ENCODE measurements at places on chromosomes 7 and 10.

GRCh38 chr10:73774637-73775036, 7.2 kb upstream of the CHCHD1 start:
- no peak for DNase-seq

GRCh38 chr10:43138757-43139241, 554 bp downstream of the CSGALNACT2 start:
- DNase-seq = no peak

DNA sequence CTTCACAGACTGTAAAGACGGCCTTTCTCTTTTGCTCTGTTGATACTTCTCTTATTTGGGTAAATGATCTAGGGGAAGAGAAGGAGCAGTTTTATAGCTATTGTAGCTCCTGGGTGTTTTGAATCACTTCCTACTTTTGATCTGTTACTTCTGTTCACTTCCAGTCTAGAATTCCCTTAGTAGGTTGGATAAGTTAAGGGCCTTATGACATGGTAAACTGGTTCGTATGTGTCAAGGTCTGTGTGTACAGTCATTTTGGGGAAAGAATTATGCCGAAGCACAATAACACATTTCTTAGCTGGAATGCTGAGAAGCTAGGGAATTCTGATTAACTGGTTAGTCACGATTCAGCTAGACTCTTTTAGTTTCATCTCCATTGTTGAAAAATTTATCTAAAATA, 8.1 kb downstream of the DENND10 start:
- no peak for DNase-seq

DNA sequence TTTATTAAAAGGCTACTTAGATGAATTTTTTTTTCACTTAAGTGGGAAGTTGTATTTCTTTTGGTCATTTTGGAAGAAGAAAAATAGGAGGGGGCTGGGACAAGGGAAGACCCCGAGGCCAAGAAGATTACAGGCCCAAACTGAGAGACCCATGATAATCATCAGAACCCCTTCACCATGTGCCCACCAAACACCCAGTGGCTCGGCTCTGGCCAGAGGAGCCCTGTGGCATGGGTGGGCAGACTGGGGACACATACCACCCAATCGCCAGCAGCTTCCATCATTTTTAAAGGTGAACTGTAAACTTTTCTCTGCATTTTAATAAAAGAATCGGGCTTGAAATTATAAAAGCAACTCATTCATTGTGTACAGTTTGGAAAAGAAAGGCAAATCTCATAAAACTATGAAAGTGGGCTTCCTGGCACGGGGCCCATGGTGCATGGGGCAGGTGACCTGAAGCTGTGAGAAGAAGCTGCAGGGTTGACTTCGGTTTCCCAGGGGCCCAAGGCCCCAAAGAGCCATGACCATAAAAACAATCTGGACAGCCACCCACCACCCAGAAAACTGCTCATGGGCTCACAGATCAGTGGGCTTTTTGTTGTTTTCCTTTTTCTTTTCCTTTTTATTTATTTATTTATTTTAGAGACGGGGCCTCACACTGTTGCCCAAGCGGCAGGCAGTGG, 29.4 kb upstream of the RET start:
- no peak for DNase-seq

DNA sequence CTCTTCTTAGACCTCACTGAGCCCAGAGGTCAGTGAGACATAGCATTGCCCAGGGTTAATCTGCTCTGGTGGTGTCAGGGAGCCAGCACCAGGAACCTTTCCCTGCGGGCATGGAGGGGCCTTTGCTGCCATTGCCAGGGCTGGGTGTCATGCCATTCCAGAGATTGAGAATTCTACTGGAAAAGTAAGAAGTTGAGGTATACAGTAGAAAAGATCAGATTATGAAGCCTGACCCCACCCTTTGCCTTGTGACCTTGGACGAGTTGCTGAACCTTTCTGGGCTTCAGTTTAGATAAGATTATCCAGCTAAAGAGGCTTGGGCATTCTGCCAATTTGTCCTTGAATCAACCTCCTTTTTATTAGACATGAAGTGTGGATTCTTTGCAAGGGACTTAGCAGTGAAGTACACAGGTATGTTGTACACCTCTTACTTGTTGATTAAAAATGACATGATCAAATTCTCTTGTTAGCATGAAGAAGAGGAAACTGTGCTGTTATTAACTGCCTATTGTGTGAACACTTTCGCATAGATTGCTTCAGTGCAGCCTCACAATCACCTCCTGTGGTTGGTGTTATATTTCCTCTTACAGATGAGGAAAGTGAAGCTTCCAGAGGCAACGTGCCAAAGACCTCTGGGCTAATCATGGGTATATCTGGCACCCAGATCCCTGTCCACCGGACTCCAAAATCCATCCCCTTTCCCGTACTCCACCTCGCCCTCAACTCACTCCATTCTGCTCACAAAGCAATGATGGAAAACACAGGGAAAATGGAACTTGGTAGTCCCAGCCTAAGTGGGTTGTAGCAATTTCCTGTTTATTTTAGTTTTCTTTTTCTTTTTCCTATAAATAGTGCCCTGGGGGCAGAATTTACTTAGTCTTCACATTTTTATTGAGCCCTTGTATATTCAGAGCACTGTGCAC, 151.3 kb downstream of the CAMK1D start:
- no peak for DNase-seq

DNA sequence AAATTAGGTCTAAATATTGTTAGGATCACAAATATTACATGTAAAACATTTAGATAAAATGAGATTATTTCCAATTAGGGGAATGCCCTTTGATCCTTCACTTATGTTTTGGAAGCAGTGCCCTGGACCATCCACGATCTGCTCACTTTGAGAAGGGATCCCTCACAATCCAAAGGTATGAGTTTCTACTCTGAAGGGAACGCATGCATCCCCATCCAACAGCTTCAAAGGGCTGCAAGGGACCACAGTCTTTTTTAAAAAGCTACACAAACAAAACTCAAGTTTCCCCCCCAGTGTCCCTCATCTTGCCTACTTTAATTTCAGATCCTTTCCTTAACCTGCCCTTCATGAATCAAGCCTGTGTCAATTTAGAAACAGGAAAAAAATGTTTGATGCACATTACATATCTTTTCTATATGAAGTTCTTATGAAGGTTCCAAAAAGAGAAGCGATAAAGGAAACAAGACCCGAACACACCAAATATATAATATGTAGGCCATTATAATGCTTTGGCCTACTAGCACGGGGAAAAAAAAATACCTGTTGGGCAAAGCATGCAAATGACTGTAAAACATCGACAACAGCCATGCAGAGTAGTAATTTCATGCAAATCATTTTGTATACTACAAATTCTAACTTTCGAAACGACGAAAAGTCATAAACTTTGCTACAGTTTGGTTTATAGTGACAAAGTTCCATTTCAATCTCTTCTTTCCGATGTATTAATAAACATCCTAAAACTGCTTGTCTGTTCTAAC, 2.0 kb downstream of the EIF3A start:
- no peak for DNase-seq

GRCh38 chr7:100837099-100837836, 9.9 kb upstream of the EPHB4 start:
- no peak for DNase-seq

- no peak for DNase-seq
Measured at GRCh38 chr10:110574420-110574819, 6.9 kb downstream of the SMC3 start.

GRCh38 chr10:96420228-96421009, 61.6 kb upstream of the OPALIN start:
- DNase-seq = no peak

- DNase-seq = no peak
Measured at GRCh38 chr7:133633055-133633454, 380.2 kb downstream of the EXOC4 start.

Data from HS-27A (cell line).